Adipose tissue (tissue), 3 donors: ENCODE measurements at places on chromosomes 1 and 21. TPM values are rescaled to one million over a fixed set of nuclear protein-coding genes. Genes with fewer than 3 reads are reported as not detected.

MYBPHL gene
- 0.19 TPM for polyA plus RNA-seq

GJA8 gene
- polyA plus RNA-seq: not detected

PAQR6 gene
- 1.1 TPM for polyA plus RNA-seq

TACSTD2 gene
- 0.90 TPM for polyA plus RNA-seq

TCHH gene
- polyA plus RNA-seq: 0.24 TPM
